ENCODE measurements at places on chromosomes 3 and 15.
A peak's percentile ranks its signal among the peaks of the same experiment; 100 is the strongest.

- no peak for DNase-seq
Observed at GRCh38 chr3:17443142-17443541, 299.3 kb downstream of the TBC1D5 start.

GRCh38 chr3:7546253-7546652 lies 685.3 kb downstream of the GRM7 start:
- no peak for DNase-seq

DNA sequence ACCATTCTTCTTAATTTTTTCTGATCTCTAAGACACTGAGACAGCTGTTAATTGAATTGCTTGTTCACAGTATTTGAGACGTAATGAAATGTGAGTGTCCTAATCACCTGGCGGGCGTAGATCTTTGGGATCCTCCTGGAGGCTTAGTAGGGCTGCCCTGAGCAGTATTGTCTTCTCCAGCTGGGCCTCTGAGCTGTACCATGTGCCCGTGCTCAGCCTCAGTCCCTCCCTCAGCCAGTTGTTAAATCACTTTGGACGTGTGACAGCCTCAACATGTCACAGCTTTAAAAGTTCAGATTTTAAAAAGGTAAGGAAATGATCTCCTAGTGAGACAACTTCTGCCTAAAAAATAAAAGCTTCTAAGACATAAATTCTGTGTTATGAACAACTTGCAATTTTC lies 35.5 kb downstream of the IGF1R start:
- DNase-seq = no peak

DNA sequence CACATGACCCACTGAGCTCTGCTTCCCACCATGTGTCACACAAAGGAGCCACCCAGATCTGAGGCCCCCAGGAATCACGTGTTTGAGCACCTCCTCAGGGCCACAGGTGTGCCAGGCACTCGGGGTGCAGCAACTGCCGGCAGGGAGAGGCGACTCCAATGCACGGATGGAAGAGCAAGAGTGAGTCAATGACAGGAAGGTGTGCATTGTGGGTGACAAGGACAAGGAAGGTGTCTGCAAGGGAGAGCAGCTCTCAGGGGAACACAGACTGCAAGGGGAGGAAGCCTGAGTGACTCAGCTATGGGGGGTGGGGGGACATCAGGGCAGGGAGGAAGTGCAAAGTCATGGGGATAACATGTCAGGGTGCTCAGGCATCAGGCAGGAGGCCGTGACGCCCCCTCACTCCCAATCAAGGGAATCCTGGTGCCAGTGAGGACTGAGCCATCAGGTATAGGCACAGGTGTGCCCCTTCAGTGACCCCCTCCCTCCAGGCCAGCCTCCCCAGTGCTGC lies 67.4 kb downstream of the NUP210 start:
- no peak for DNase-seq

GRCh38 chr15:53589520-53590057 lies 169.9 kb downstream of the WDR72 start:
- DNase-seq = no peak

DNA sequence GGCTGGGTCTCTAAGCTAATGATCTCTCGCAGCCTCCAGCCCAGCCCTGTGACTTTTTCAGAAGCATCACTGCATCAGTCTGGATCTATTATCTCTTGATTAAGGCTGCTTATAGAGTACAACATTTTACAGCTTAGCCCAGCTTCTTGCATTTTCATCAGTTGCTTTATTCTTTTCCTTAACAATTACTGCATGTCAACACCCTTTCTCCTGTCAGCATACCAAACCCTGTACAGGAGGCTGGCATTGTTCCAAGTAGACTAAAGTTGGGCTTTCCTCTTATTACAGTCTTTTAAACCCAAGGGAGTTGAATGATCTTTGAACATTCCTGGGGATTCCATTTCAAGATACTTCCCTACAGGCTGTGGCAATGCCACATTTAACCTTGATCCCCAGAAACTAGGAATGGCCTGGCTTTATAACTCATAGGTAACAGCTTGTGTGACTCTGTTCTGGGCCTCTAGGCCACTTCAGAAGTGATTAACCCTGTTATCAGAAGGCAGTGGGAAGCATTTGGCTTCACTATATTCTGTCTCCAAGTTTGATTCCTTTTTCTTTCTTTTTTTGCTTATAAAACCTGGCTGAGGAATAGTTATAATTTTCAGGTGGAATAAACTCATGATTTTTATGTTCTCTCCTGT lies 182.9 kb downstream of the KCNMB2 start:
- DNase-seq = no peak

DNA sequence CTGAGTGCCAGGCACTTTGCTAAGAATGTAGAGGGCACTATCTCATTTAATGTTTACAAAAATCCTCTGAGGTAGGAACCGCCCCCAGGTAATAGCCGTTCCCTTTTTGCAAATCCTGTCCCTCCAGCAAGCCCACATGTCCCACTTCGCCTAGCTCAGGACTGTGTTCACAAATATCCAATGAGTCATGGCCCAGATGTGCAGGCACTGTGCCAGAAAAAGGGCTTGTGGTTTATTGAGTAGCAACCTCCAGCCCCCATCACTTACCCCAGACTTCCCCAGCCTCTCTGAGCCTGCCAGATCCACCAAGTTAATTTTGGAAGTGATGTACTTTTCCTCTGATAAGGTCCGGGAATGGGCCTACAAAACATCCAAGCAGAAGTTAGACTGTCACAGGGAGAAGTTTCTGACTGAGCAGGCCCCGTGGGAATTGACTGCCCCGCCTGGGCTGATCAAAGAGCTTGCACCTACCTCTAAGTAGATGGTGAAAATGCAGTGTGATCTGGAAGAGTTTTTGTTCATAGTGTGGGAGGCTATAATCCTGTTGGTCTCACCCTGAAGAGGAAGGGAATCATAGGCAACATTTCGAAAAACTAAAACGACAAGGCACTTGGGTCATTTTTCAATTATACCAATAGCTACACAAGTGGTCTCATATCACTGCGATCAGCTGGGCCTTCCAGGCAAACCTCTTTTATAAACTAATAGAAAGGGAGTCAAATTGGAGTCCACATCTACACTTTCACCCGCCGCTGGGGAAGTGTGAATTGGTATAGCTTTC lies 15.7 kb downstream of the KIF9 start:
- DNase-seq = peak; percentile 94

DNA sequence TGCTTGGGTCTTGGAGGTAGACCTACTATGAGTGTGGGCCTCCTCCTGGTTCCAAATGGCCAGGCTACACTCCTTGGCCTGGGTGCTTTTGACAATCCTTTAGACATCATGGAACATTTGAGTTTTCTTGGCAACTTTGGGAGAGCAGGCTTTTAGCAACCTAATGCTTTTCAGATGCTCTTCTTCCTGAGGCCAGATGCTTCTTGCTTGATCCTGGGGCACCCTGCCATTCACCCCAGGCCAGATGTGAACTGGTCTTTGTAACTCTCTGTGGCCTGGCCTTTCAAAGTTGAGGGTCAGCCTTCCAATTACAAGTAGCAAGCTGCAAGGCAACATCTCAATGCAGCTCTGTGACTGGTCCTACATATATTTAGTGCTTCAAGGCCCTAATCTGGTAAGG lies 40.5 kb downstream of the RTP1 start:
- DNase-seq = no peak

DNA sequence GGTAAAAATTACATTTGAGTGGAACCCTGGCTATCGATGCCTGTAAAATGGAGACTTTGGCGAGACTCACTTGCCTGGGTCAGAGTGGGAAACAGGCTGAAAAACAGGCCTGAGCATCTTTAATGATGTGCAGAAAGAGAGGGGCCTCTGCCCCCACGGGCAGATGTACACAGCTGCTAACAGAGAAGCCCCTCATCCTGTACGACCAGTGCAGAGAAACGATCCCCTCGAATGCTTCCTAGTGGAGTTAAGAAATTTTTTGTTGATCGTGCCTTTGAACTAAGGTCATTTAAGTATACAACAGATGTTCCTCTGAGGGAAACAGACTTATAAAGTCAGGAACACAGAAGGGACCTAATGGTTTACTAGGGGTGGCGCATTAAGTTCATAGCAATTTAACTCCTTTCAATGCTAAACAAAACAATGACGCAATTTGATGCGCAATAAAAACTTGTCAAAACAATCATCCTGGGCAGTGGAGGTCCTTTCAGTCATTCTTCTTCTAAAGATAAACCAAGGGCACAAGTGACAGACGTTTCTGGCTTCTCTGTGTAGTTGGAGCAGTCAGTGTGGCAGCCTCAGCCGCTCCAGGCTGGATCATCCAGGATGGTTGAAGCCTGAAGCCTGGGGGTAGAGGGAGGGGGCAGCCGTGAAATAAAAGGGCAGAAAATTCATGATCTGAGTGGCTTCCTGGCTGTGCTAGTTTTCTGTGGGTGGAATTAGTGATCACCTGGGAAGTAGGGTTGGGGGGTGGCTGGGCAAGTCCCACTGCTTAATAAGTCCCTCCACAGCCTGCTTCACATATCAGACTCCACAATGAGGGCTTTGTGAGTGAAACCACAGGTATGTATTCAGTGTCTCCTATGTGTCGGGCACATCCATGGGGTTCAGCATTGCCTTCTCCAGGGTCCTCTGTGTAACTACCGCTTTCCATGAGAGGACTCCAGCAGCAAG lies 50.8 kb upstream of the MRPS22 start:
- DNase-seq = no peak

DNA sequence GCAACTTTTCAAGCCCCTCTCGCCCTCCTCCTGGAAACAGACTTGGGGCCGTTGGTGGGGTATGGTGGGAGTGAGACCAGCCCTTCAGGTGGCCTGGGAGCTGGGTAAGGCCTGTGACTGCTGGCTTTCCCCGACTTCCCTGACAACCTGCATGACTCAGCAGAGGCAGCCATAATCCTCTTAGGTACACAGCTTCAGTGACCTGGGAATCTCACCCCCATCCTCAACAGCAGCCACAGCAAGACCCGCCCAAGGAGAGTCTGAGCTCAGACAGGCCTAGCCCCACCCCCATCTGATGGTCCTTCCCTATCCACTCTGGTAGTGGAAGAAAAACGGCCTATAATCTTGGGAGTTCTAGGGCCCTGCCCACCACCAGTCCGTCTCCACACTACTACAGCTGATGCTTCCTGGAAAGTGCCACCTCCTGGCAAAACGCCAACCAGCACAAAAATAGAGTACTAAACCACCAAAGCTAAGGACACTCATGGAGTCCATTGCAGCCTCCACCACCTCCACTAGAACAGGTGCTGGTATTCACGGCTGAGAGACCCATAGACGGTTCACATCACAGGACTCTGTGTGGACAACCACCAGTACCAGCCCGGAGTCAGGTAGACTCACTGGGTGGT lies 13.1 kb upstream of the SLC27A2 start:
- DNase-seq = no peak

DNA sequence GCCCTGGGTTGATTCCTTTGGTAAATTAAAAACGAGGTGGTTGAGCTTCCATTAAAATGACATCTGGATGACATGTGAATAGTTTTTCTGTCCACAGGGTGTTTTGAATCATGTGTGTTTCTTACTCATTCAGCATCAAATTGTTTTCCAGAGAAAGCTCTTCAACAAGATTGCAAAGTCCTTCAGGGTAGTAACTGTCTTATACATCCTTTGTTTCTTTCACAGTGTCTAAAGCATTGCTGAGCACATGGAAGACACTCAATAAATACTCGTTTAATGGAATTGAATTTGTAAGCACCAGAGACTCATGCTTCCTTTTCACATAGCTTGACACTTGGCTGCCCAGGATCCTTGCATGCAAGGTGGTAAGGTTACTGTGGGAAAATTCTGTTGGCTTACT lies 223.1 kb upstream of the CNTN6 start:
- no peak for DNase-seq

DNA sequence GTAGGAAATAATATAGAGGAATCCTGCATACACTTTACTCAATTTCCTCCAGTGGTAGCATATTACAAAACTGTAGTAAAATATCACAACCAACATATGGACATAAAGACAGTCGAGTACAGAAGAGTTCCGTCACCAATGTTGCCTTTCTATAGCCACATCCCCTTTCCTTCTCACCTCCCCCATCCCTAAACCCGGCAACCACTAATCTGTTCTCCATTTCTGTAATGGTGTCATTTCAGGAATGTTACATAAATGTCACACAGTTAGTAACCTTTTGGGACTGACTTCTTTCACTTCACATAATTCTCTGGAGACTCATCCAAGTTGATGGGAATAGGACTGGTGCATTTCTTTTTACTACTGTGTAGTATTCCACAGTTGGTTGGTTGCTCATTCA lies 41.4 kb upstream of the ATG7 start:
- DNase-seq = no peak

DNA sequence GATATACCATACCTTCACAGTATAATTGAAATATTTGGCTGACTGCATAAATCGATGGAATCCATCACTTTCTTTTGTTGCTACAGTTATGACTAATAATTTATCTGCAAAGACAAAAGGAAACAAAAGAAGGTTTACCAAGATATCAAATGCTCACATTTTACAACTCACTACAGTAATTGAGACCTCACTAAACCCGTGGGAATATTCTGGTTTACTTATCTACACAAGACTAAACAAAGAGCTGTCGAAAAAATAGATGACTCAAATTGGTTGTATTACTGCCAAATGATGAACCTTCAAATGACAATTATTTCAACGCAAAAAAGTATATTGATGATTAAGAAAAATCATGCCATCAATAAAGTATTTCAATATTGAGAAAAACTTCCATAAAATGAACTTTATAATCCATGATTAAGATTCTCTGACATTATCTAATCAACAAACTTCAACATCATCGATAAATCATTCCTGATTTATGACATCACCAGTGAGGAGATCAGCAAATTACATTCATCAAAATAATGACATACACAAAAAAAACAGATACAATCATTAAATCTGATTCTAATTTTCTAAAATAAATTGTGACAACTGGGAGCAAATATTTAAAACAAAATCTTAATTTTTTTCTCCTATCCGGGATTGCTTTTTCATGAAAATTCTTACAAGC lies 36.7 kb downstream of the PLOD2 start:
- DNase-seq = no peak

GRCh38 chr3:172687501-172687900 lies 23.4 kb downstream of the NCEH1 start:
- DNase-seq = no peak

- DNase-seq = no peak
Observed at GRCh38 chr15:76332796-76333195, 3.8 kb upstream of the ISL2 start.

DNA sequence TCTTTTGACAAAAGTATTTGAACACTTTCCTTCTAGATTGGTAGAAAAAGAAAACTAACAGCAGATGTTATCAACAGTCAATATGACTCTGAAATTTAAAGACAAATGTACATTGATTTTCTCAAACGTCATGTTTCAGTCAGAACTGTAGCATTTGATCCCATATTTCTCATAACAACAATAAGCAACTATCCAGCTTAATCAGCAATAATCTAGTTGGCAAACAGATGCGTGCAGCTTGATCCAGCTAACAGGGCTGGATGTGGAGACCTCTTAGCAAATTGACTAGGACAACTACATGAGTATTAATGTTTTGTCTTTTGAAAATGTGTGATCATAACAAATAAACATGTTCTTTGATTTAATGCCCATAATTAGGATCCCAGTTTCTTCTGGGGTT lies 94.0 kb upstream of the STT3B start:
- DNase-seq = no peak

- DNase-seq = no peak
Observed at GRCh38 chr15:56194035-56194434, 49.6 kb downstream of the RFX7 start.

Measured in cardiac septum (tissue), 1 donor.